Endothelial cell of coronary artery (primary cell): ENCODE measurements at places on chromosomes 16 and 17. TPM values are rescaled to one million over a fixed set of nuclear protein-coding genes. Genes with fewer than 3 reads are reported as not detected.

Gene LRRC75A
- total RNA-seq = 1.5 and 2.0 TPM in 2 replicates

Gene TSPOAP1
- not detected in 2 replicates for total RNA-seq

Gene ABAT
- total RNA-seq = 0.38 and 1.4 TPM in 2 replicates

Gene MVD
- 36.1 and 36.8 TPM in 2 replicates for total RNA-seq

Gene TBC1D3E
- total RNA-seq = not detected in 2 replicates

Gene C16orf92
- not detected in 2 replicates for total RNA-seq

Gene EMP2
- 7.7 and 8.8 TPM in 2 replicates for total RNA-seq

Gene TRPV2
- 23.5 and 32.3 TPM in 2 replicates for total RNA-seq

Gene EVI2A
- 0.36 and 0.94 TPM in 2 replicates for total RNA-seq

Gene KRT39
- total RNA-seq = not detected in 2 replicates

Gene NKD1
- under 0.01 and 0.19 TPM in 2 replicates for total RNA-seq

Gene TBC1D3K
- total RNA-seq = not detected in 2 replicates

Gene GLIS2
- total RNA-seq = 0.99 and 1.8 TPM in 2 replicates

Gene SPECC1
- 3.5 and 5.4 TPM in 2 replicates for total RNA-seq

Gene CDK12
- total RNA-seq = 20.6 and 24.0 TPM in 2 replicates

Gene QPRT
- total RNA-seq = under 0.01 and 0.19 TPM in 2 replicates

Gene TLCD3A
- total RNA-seq = 13.4 and 18.4 TPM in 2 replicates

Gene MT1E
- 131 and 212 TPM in 2 replicates for total RNA-seq

Gene SLC6A2
- not detected in 2 replicates for total RNA-seq

Gene MRPS7
- 62.6 and 80.9 TPM in 2 replicates for total RNA-seq

Gene KRTAP4-6
- total RNA-seq = not detected in 2 replicates

Gene ARHGAP44
- total RNA-seq = 0.18 and 0.28 TPM in 2 replicates

Gene SOCS1
- 0.54 and 1.3 TPM in 2 replicates for total RNA-seq

Gene NPIPB8
- total RNA-seq = 0.36 TPM in 1 of 2 replicates, not detected in the other

Gene KRT25
- total RNA-seq = not detected in 2 replicates

Gene PRSS36
- 0.09 and 0.27 TPM in 2 replicates for total RNA-seq

Gene NPIPB9
- 1.9 and 3.5 TPM in 2 replicates for total RNA-seq

Gene GNAO1
- under 0.01 TPM in 1 of 2 replicates, not detected in the other for total RNA-seq

Gene CBLN1
- not detected in 2 replicates for total RNA-seq

Gene KRT222
- not detected in 2 replicates for total RNA-seq

Gene TERB1
- under 0.01 TPM in 1 of 2 replicates, not detected in the other for total RNA-seq

Gene CCL8
- total RNA-seq = not detected in 2 replicates

Gene MYH8
- not detected in 2 replicates for total RNA-seq

Gene GOT2
- total RNA-seq = 47.9 and 52.4 TPM in 2 replicates

Gene EPX
- not detected in 2 replicates for total RNA-seq

Gene MEIOB
- total RNA-seq = under 0.01 TPM in 1 of 2 replicates, not detected in the other

Gene PRR35
- not detected in 2 replicates for total RNA-seq
